ENCODE measurements at places on chromosomes 6 and 20.

DNA sequence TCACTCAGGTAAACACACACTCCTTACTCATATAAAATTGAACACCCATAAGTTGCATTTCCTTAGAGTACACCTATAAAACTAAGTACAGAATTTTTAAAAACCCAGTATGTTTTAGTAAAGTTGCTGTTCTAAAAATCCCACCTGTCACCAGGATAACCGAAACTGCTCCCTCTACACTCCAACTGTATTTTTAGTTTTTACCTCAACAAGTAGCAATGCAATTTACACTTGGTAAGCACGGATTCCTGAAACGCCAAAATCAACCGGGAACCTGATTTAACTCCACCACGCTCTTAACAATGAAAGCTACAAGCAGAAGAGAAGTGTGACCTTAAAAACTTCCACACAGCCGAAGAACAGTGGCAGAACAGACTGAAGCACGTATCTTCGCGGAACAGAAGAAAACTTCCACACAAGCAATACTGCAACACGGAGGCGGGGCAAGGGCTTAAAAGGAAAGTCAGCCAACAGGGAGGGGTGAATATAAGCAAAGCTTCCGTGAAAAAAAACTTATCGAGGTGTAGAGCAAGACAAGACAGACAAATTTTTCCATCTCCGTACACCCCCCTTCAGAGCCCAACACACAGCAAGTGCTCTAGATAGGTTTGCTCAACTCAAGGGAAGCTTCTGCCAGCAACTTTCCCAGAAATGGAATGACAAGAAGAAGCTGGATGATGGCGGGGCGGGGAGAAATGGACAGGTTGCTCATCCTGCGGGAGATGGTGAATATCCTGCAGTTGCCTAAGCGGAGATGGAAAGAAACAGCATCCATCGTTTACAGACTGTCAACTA, 1.4 kb downstream of the STAU1 start:
- peak; percentile 27 for DNase-seq

DNA sequence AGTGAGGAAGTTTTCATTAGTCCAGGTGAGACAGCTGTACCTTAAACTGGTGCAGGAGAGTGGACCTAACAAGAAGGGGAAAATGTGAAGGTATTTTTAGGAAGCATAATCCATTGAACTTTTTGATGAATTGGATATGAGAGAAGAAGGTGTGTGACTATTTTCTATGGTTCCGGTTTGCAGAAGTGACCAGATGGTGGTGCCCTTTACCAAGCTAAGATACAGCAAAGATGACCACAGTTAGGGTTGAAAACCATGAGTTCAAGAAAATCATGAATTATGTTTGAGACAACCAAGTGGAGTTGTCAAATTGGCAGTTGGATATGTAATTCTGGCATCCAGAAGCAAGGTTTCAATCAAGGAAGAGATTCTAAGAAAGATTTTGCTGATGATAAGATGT, 61.9 kb upstream of the NRSN1 start:
- DNase-seq = no peak

GRCh38 chr20:2093159-2093781, 8.4 kb upstream of the STK35 start:
- DNase-seq = no peak

DNA sequence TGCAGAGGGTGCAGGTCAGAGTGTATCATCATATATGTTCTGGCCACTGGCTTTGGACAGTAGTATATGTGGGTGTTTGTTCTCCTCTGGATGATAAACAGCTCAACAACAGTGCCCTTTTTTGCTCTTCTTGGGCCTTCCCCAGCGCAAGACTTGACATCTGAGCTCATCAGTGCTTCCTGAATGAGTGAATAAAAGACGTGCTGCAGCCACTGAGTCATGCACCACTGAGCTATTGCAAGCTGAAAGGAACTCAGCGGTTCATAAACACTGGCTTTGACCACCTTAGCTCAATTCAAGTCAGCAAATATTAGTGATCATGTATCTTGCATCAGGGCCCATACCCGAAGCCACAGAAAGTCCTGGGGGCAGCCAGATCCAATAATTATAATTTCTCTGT, 105.3 kb upstream of the KCNG1 start:
- no peak for DNase-seq

GRCh38 chr6:29502181-29502580, 14.4 kb upstream of the MAS1L start:
- DNase-seq = no peak

- no peak for DNase-seq
Measured at GRCh38 chr6:22442826-22443225, 126.5 kb upstream of the HDGFL1 start.

DNA sequence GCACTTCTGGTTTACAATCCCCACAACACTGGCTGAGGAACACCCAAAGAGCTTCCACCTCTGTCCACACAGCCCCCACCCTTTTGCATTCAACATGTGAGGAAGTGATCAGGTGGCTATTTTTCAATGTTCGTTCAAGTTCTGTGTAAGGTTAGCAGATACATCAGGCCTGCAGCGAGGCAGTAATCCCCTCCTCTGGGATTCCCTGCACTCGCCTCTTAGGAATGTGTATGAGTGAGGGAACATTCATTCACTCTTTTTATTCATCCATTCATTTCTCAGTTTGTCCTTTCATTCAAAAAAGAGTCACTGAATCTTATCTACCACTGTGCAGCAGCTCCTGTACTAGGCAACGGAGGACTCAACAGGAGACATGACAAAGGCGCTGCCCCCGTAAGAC, 236.4 kb upstream of the PRDM1 start:
- no peak for DNase-seq

GRCh38 chr6:79705456-79705995, 74.4 kb downstream of the SH3BGRL2 start:
- DNase-seq = no peak

DNA sequence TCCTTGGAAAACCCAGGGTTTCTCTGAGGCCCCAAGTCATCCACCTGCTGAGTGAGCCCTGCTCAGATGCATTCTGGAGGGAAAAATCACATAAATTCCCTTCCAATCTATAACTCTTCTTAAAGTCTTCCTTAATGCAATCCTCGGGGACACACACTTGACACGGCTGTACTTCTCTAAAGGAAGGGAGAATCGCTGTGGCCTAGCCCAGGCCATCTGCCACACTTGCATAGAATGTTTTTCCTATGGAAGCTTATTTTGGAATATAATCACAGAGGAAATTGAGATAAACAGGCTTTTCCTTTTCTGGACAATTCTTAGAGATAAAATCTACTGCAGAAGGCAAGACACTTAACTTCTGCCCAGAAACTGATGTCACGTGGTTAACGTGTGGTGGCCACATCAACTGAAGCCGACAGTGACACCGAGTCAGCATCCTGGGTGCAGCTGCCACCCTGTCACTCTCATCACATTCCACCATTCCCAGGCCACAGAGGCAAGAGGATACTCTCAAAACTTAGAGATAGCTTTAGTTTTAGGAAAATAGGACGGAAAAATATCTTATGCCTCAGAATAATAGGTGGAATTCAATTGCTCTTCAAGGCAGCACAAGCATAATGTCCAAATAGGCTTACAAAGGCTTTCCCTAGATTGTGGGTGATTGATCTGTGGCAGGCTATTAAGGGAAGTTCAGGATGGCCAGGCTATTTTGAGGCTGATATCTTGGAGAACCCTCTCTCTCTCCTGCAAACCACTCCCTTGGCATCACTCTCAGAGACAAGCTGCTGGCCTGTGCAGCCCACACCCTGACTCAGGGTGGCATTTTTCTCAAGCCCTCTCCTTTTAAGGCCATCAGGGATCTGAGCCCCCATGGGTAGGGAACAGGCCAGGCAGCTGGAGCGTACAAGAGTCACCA, 29.6 kb downstream of the PSMB1 start:
- DNase-seq = no peak

DNA sequence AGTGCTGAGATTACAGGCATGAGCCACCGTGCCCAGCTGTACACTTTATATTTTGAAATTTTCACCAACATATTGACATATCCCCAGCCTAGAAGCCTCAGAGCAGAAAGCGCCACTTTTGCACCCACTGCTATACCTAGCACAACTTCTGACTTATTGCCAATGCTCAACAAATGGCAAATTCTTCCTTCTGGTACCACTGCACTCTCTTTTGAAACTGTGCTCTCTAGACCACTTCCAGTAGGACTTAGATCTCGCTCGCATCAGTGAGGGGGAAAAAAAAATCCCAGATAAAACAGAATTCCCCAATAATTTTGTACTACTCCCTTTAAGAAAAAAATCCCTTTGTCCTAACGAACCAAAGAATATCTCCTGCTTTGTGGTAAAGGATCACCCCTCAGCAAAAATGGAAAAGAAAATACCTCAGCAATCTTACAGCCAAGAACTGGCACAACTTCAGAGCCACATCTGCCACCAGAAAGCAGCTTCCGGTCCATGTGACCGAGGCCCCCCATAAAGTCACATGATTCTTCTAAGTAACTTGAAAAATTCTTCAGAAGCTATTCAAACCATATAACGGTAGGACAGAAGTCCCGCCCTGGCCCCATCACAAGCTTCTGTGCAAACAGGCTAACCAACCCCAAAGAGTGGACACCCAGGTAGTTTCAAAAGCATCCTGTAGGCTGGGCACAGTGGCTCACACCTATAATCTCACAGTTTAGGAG, 18.5 kb upstream of the IL17F start:
- no peak for DNase-seq

DNA sequence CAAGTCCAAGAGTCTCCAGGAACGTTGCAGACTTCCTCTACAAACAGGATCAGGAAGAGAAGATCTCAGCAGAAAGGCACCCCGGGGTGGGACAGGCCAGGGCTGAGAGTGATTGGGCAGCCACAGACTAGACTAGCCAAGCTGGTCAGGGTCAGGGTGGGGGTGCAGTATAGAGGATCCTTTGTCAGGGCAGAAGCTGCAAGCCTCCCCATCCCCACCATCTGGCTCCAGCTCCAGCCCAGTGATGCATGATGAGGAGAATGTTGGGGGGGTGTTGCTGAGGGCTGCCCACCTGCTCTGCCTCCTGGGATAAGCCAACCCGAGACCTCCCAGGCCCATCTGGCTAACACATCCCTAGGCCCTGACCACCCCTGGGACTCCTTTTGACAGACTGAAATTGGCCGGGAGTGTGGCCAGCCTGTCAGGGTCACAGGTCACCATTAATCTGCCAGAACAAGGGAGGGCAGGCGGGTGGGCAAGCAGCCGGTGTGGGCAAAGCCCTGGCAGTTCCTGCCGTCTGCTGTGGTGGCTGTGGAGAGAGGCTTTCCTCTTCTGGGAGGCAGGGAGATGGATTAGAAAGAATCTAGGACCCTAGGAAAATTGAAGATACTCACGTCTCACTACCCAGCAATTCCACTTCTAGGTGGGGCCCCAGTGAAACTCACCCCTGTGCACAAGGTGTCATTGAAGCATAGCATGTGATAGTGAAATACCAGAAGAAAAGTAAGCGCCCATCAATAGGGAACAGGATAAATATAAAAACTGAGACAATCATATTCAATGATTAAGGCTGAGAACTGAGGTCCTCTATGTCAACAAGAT, 22.1 kb upstream of the SNTA1 start:
- no peak for DNase-seq

GRCh38 chr6:84329077-84329476, 101.6 kb upstream of the CEP162 start:
- DNase-seq = no peak

DNA sequence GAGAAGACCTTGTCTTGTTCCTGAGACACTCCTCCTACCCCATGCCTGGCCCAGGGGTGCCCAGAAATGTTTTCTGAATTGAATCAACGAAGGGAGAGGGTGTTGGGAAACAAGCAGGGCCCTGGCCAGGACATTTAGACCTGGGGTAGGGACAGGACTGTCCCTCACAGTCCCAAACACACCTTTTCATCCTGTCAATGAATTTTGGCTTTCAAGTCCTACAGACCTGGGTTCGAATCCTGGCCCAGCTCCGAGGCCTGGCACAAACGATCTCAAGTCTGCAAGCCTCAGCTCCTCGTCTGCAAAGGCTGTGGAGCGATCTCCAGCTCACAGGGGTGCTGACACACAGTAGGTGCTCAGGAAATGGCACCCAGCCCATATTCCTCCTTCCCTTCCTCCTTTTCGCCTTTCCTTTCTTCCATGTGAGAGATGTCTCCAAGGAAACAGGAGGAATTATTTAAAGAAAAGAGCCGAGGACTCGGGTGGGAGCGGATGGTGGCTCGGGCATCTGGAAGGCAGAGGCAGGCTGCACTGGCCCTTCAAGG, 7.3 kb upstream of the DLGAP4 start:
- no peak for DNase-seq

DNA sequence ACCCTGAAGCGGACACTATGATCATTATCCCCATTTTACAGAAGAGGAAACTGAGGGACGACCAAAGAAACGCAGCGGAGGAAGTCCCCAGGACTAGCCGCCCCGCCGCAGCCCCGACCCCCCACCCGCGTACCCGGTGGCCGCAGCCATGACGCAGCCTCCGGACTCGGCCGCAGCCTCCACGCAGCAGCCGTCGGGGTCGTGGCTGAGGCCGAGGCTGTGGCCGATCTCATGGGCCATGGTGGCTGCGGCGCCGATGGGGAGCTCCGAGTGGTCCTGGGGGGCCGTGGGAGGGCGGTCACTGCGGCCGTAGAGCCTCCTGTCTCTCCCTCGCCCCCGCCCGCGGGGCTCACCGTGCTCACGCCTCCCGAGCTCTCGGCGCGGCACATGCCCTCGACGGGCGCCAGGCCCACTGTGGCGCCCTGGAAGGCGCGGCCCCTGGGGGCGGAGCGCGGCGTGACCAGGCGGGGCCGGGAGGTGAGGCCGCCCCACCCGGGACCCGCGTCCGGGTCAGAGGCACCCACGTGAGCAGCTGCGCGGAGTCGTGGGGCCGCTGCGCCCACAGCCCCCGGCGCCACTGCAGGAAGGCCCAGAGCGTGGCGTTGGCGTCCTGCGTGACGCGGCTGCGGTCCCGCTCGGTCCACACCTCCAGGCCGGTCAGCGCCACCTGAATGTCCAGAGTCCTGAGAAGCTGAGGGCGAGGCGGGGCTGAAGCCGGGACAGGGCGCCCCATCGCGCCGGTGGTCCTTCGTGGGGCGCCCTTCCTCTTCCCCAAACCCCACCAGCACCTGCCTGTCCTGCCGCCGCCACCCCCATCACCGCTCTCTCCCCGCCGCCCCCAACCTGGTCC, 8.4 kb downstream of the ADAM33 start:
- no peak for DNase-seq

DNA sequence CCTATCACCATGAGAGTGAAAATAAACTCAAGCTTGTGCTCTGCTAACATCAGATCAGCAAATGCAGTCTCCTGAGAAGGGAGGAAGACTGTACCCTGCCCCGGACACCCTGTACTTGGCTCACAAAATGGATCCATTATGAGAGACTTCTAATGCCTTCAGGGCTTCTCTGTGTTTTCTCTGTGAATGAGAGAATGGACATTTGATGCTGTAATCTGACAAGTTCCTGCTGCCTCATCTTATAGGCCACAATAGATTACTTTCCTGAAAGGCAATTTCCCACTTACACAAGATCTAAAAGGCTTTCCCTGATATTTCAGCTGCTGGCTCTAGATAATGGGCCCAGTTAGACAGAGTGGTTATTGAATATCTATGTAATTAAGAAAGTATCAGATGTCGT, 117.2 kb downstream of the OTOR start:
- no peak for DNase-seq

- DNase-seq = no peak
Measured at GRCh38 chr6:35026434-35027222, 114.5 kb downstream of the TCP11 start.

- DNase-seq = no peak
Measured at GRCh38 chr20:63691711-63692435, 4.6 kb upstream of the TNFRSF6B start.
